CD4-positive, alpha-beta T cell treated with Interleukin-15 for 4 hours (primary cell): ENCODE measurements at places on chromosomes 11 and 22.
A peak's percentile ranks its signal among the peaks of the same experiment; 100 is the strongest.

DNA sequence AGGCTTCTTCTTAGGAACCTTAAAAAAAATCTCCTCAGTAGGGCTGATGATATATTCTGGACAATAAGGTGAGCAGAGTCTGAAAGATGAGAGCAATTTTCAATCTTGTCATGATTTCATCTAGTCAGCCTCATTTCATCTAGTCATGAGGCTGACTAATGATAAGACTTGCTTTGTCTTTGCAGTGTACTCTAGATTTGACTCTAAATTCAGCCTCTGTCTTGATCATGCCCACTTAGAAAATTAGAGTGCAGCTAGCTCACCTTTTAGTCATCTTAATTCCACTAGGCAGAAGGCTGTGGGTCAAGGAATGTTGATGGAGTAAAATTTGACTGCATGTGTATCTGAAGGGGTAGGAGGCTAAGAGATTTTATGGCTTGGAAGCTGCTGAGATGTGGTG is 5.5 kb downstream of the EHF start:
- DNase-seq: no peak

- DNase-seq: no peak
Observed at GRCh38 chr22:45077286-45077685, 67.5 kb upstream of the PHF21B start.

GRCh38 chr11:31240340-31240904 is 129.1 kb downstream of the DCDC1 start:
- DNase-seq: peak; percentile 24

DNA sequence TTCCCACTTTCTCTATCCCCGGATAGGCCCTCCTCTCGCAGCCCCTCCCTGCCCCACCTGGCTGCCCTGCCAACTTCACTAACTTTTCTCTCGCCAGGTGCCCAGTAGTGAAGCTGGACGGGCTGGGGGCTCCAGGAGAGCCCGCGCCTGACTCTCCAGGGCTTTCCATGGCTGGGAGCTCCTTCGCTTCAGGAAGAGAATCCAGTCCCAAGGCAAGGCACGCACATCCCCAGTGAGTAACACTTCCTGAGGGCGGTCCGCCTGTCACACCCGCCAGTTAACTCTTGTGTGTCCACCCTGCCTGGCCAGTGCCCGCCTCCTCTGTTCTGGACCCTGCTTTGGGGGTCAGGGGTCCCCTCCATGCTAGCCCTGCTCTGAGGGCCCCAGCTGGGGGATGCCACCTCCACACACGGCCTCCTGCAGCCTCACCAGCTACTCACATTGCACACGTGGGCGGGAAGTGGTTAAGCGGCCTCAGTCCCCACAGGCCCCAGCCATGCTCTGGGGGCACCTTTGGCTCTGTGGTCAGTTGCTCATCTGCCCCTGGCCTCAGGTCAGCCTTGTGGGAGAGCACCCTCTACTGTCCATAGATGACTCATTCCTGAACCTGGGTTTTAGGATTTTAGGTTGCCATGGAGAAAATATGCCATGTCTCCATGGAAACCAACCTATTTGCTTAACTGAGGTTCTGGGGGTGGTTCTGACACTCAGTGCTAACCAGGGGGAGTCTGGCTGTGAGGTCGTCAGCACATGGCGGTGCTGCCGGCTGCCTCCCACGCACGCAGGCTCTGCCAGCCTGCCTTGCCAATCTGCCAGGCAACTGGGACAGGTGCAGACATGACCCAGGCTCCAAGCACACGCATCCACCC is at the start of gene RIN1:
TSS of gene RIN1 (minus strand) at position 201 of the 869 bp plus-strand sequence. CDS start at position 169, 32 bp downstream.
- peak; percentile 66 for DNase-seq

DNA sequence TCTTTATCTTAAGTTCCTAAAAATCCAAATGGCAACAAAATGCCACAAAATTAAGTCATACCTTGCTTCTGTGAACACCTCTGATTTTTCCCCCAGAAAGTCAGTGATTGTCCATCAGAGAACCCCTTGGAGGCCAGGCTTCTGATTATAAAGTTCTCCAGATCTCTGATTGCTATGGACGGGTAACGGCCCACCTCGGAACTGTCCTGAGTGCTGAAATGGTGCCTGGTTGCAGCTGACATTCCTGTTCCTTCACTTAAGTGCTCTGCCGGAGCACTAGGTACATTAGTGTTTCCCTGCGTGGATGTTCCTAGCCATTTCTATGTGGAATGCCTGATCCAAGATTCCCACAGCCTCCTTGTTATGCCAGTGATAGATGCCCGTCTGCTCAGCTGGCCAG is 85.0 kb downstream of the CHST1 start:
- no peak for DNase-seq

GRCh38 chr11:1771700-1772099 is 8.0 kb upstream of the CTSD start:
- no peak for DNase-seq

DNA sequence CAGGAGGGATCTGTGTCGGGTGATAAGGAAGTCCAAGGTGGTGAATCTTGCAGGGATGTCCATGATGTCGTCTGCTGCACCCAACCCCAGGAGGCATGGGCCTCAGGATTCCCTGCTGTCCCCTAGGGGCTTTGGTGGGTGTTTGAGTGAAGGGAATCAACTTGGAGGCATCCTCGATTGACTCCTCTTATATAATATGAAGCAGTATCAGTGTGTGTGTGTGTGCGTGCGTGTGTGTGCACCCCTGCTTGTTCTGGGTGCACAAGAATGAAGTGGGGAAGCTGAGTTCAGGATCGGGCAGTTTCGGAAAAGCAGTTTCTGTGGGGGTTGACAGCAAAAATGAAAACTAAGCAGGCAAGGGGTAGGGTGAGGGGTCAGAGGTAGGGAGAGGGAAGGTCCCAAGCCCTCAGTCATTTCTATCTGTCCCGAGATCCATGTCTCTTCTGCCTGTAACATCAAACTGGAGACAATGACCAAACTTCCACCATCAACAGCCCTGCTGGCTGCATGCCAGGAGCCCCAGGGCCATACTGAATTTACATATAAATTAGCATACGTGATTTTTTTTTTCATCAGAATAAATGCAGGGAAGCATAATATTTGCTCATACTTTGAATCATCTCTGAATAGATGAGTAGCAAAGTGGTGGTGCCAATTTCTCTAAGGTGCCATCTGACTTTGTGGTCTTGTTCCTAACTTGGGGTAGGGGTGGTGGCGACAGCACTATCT is 2.0 kb downstream of the NTM start:
- DNase-seq: no peak

DNA sequence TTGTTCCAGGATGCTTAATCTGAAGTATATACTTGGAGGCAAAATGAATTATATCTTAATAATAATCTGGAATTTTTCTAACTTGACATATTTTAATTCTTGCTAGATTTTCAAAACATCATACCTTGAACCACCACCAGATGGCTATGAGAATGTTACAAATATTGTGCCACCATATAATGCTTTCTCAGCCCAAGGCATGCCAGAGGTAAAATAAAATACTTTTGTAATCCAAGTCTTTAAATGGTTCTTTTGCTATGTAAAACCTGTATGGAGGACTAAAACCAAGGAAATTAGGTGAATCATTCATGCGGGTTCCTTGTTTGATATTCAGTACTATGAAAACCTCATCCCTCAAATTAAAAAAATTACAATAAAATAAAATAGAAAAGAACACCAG is 14.4 kb downstream of the NAALAD2 start:
- no peak for DNase-seq

DNA sequence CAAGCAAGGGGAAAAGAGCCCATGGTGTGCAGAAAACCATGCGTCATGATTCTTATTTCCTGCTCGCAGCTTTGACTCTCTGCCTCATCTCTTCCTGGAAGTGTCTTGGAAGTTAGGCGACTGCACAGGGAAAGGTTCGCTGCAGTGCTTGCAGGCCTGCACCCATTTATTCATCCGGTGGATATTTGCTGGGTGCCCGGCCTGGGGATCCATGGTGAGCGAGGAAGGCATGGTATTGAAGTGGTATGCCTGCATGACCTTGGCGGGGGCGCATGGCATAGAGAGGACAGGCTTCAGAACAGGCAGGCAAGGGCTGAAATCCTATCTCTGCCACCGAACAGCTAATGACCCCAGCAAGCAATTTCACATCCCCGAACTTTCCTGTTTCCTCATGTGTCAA is 40.6 kb downstream of the FAM83F start:
- DNase-seq: no peak

DNA sequence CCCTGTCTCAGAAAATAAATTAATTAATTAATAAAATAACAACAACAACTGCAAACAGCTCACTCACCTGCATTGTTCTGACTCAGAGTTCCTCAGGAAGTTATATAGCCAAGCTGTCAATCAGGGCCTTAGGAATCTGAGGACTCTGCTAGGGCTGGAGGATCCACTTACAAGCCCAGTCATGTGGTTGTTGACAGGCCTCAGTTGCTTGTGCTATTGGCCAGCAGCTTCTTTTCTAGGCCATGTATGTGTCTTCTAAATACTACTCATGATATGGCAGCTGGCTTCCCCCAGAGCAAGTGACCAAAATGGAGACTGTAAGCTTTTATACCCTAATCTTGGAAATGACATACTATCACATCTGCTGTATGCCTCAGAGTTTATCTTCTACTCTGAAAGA is 20.8 kb upstream of the ATP5MG start:
- DNase-seq: no peak

GRCh38 chr11:32888805-32889204 is 3.8 kb upstream of the QSER1 start:
- no peak for DNase-seq

DNA sequence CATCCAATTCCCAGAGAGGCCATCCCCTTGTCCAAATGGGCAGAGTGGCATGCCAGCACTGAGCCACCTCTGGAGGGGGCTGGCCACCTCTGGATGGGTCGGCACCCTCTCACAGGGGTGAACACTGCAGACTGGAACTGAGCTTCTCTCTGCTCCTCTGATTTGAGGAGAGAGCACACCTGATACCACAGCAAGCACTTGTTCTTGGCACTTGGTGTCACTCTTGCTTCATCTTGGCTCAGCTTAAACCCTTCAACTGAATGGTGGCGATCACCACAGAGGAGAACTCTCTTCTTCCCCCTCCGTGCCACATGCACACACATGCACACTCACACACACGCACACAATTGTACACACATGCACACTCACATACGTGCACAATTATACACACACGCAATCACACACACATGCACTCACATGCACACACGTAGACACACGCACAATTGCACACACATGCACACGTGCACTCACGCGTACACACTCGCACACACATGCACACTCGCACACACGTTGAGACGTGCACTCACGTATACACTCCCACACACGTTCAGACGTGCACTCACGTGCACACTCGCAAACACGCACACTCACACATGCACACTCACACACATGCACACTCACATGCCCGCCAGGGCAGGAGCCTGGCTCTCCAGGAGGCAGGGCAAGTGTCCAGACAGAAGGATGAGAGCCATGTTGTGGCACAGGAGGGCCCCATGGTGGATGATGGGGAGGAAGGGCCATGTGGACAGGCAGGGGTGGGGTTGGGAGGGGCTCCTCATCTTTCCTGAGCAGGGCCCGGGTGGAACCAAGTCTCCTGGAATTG is 23.4 kb downstream of the OVOL1 start:
- DNase-seq: no peak

DNA sequence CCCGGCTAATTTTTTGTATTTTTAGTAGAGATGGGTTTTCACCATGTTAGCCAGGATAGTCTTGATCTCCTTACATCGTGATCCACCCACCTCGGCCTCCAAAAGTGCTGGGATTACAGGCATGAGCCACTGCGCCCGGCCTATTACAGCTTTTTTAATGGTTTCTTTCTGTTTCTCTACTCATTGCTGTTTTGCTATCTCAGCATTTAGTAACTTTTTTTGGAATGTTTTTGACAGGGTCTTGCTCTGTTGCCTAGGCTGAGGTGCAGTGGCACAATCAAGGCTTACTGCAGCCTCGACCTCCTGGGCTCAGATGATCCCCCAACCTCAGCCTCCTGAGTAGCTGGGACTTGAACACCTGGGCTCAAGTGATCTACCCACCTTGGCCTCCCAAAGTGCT is 4.7 kb upstream of the CRKL start:
- DNase-seq: no peak

- DNase-seq: no peak
Observed at GRCh38 chr22:39039306-39040126, 1.1 kb upstream of the APOBEC3F start.
